Stromal cell of bone marrow (primary cell): ENCODE measurements at places on chromosomes 4 and X.

- no peak for DNase-seq
These were observed 10.2 kb upstream of the ATP6AP2 start for GRCh38 chrX:40570346-40571093.

- no peak for DNase-seq
These were observed 13.9 kb upstream of the TLR1 start for GRCh38 chr4:38818441-38818976.

DNA sequence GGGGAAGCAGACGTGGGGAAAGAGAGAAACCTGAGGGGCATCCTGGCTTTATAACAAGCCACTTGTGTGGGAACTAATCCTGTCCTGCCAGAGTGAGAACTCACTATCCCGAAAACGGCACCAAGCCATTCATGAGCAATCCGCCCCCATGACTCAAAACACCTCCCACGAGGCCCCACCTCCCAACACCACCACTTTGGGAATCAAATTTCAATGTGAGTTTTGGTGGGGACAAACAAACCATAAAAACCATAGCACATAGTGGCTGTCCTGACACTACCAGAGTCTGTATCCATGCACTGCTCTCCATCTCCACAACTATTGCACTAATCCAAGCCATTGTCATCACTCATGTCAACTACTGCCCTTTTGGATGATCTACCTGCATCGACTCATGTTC is 28.5 kb upstream of the SEPTIN6 start:
- DNase-seq, result no peak

GRCh38 chr4:16269240-16269639 is 43.0 kb upstream of the TAPT1 start:
- DNase-seq, result no peak

GRCh38 chrX:102129473-102129872 is 4.0 kb downstream of the TCEAL2 start:
- no peak for DNase-seq

- no peak for DNase-seq
These were observed 52.8 kb downstream of the SEL1L3 start for GRCh38 chr4:25809996-25810395.

DNA sequence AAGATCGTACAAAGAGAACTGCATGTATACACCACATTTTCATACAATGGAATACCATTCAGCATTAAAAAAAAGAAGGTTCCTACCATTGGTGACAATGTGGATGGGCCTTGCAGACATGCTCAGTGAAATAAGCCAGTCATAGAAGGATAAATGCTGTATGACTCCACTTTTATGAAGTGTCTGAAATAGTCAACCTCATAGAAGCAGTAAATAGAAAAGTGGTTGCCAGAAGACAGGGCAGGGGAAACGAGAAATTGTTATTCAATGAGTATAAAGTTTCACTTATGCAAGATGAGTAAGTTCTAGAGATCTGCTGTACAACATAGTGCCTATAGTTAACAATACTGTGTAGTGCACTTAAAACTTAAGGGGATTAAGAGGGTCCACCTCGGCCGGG is 257.5 kb upstream of the FTHL17 start:
- no peak for DNase-seq

GRCh38 chr4:28565396-28565795 is 1704.8 kb downstream of the STIM2 start:
- DNase-seq, result peak; percentile 35

DNA sequence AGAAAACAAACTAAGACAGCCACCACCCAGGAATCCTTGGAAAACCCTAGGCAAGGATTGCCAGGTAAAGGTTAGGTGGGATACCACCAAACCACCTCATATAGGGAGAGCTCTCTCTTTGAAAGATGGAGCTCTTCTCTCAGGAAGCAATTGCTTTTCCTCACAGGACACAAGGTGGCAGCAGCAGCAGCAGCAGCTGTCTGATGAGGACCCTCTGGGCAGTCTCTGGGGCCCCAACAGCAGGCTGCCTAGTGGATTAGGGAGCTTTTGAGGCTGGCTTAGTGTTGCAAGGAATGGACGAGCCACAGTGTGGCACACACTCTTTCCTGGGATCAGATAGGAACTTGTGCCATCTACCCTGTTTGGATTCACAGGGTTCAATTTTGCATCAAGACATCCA is 41.4 kb upstream of the CHRDL1 start:
- DNase-seq, result no peak

- no peak for DNase-seq
These were observed at the start of gene PCSK1N for GRCh38 chrX:48835524-48836329. Gene PCSK1N, minus strand, starts transcription at chrX:48835610. Its CDS starts 78 bp downstream, at chrX:48835532.

- DNase-seq, result no peak
These were observed 187.0 kb downstream of the CRLF2 start for GRCh38 chrX:1025413-1025812.

GRCh38 chrX:3514996-3515395 is 168.5 kb upstream of the MXRA5 start:
- no peak for DNase-seq

- no peak for DNase-seq
These were observed 17.2 kb downstream of the RHOH start for GRCh38 chr4:40214038-40214437.

- DNase-seq, result no peak
These were observed 1.6 kb downstream of the KDM6A start for GRCh38 chrX:44874420-44875184.

DNA sequence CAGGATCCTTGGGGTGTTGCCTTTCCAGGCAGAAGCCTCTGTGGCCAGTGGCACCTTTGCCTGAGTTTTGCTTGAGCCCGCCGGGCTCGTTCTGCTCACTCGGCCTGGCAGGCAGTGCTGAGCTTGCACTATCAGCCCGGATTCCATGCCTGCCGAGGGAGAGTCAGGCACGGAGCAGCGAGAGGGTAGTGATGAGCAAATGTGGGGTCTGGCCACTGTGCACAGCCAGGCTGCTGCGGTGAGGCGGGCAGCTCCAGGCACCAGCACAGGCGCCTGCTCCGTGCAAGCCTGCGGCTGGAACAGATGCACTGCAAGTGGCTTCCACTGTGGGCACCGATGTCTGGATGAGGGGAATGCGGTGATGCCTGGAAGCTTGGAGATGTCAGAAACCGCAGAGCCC is 619.2 kb downstream of the RAPGEF2 start:
- DNase-seq, result no peak

DNA sequence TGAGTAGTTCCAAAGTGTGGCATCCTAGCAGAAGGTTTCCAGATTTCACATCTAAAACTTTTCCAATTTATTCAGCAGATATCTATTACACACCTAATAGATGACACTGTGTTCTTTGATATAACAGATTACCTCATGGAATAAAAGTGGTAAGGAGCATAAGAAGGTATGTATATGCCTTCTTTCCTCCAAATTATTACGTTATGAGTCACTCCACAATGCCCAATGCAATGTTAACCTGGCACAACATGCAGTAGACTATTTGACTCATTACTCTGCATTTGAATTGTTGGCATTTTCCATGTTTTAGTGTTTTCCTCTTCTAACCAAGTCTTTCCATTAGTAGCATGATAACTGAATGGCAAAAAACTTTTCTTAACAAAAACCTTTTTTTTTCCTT is 383.6 kb downstream of the ADGRL3 start:
- no peak for DNase-seq

DNA sequence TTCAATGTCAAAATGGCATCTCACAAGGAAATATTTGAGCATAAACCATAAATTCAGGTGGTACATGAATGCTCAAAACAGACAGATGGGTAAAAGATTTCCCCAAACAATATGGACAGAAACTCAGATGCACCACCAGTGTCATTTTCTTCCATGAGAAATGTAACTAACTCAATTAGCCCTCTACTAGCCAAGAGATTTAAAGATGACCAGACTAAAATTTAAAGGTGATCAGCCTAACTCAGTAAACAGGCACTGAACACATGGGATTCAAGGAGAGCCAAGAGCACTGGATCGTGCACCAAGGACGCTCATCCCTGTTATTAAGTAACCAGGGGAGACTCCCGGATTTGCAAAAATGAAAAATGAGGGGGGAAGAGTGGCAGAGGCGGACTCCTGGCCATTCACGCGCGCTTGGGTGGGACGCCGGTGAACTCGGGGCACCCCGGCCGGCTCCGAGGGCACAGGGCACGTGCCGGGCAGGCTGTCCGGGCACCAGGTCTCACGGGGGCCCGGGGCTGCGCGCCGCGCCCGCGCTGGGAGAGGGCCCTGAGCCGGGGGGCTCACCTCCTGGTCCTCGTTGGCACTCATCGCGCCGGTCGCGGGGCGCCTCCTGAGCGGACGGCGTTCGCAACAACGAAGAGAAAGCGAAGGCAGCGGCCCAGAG is 490 bp downstream of the RWDD4 start:
- DNase-seq, result no peak

DNA sequence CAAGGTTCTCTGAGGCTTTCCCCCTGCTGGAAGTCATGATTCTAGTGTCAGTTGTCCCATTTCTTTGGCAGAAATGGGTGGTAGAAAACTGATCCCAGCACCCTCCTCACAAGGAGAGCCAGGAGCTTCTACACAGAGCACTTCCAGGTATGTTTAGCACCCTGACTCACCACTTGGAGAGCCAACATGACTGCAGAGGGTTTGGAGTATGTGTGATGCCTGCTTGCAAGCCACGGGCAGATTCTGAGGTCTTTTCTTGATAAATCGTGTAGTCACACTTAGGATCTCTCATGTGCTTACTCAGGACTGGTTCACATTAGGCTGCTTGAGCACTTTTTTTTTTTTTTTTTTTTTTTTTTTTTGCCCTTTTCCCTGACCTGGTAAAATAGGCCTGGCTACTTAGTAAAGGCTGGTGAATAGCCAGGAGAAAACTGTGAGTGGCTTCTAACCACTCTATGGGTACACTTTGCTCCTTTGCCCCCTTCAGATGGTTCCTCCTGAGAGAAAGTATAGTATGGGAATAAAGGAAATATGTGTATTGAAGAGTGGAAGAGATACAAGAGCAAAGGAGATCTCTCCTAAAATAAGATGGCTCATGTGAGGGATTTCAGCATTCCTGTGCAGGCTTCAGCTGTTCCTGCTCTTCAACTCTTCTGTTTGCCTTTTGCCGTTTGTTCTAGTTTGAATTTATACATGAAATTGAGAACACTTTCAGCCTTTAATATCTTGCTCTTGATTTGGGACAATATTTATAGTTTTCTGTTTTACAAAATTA is 103.6 kb downstream of the EMCN start:
- DNase-seq, result no peak

DNA sequence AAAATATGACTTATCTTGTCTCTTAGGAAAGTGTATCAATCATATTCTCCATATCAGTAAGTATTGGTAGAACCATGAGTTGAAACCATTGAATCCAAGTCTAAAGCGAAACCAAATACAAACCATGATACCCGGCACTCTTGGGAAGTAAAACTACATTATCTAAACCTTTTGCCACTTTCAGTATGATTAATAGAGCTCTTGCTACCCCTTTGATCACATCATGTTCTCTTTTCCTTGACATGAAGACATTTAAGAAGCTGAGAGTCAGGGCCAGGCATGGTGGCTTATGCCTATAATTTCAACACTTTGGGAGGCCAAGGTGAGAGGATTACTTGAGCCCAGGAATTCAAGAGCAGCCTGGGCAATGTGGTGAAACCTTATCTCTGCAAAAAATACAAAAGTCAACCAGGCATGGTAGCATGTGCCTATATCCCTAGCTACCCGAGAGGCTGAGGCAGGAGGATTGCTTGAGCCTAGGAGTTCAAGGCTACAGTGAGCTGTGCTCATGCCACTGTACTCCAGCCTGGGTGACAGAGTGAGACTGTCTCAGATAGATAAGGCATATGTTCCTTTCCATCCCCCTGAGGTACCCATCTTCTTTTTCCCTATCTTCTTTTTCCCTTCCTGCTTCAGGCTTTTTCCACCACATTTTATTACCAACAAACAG is 45.4 kb downstream of the CEP135 start:
- DNase-seq, result no peak

- DNase-seq, result no peak
These were observed 109.2 kb downstream of the DCTD start for GRCh38 chr4:182807767-182808548.

GRCh38 chr4:129966175-129966574 is 870.2 kb downstream of the C4orf33 start:
- DNase-seq, result no peak

DNA sequence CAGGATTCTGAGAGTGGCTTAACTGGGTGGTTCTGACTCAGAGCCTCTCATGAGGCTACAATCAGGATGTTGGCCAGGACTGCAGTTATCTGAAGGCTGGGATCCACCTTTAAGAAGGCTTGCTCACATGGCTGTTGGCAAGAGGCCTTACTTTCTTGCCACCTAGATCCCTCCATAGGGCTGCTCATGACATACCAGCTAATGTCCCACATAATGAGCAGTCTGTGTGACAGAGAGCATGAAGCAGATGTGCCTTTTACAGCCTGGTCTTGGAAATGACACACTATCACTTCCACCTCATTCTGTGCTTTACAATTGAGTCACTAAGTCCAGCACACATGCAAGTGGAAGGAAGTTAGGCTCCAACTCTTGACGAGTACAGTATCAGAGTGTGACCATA is 4.3 kb upstream of the RBM3 start:
- DNase-seq, result peak; percentile 26

DNA sequence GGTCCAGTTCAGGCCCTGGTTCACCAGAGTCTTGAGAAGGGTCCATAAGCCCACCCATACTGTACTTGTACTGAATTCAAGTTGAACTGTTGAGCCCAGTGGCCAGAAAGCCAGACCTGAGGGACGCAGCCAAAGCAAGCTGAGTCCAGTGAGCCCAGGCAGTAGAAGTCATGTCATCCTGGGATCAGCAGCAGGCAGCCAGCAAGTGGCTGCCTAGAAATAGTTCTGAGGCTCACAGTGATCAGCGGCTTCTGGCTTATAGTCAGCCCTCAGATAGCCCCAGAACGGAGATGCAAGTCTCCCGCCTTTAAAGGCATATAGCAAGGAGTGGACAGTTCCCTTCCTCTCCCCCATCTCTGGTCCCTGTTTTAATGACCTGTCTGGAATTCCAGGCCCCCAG is 347.1 kb downstream of the FBXW7 start:
- no peak for DNase-seq

DNA sequence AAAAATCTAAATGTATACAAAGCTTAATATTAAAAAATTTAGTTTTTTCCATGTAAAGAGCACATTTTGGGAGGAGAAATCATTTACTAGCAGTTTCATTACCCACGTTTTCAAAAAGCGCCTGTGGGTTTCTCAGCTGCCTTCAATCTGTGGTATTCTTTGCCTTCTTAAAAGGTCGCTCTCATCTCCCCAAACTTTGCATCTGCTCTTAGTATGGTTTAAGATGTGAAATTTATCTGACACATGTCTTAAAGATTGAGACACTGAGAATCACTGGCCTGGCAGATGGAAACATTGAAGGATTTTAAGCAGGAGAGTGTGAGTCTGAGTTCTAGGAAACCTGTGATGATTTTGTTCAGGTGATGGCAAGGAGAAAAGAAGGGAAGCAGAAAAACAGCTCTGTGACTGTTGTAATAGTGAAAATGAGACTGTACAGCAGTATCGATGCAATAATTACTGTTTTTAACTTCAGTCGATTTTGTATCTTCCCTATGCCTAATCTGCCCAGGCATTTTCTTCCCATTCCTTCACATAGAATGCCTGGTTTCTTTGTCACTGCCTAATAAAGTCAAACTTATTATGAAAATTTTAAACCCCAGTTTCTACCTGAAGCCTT is 75.9 kb downstream of the PAQR3 start:
- DNase-seq, result no peak

DNA sequence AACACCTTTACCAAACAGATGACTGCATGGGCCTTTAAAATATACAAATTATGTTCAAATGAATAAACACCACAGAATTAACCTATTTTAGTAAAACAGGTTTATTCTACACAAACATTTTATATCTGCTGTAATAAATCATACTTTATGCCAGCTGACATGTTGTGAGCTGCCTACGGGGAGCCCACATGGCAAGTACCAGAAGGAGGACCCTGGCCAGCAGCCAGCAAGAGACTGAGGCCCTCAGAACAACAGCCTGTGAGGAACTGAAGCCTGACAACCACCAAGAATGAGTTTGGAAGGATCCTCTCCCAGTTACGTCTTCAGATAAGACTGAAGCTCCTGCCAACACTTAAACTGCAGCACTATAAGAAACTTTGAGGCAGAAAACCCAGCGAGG is 377.0 kb downstream of the PDGFC start:
- no peak for DNase-seq
